ENCODE measurements at places on chromosomes 7 and 10.

DNA sequence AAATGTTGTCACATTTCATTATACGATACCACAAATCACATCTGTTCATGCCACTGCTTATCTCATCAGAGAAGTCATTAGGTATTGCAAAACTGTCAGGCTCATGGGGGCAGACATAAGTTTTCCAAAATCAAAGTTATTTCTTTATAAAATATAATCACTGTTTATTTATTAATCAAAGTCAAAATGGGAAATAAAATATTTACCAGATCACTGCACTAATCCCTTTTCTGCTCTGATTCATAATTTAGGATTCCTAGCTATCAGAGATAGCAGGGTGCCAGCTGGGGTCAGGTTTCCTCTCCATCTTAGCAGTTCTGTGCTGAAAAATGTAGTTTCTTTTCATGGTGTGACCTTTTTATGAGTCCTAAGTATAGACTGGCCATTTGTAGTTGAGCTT is 117.7 kb upstream of the LANCL2 start:
- DNase-seq: no peak

DNA sequence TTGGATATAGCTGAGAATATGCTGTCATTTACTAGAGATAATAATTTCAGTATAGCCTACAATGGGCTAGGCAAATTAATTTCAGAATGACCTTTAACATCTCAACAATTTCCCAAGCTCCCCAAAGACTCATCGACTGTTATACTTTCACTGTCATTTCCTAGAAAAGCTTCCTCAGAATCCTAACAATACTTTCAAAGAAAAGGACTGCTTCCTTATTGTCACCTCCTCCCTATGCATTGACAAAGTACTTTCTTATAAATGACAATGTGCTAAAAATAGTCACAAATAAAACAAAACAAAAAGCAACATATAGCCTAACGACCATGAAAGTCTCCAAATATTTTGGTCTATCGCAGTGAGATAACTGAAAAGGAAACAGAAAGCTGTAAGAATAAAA is 272.6 kb downstream of the ELMO1 start:
- DNase-seq: no peak

GRCh38 chr7:70016044-70016770 is 417.9 kb downstream of the AUTS2 start:
- no peak for DNase-seq

GRCh38 chr7:37236906-37237305 is 211.8 kb downstream of the ELMO1 start:
- no peak for DNase-seq

- DNase-seq: no peak
Measured at GRCh38 chr10:71135236-71135635, 77.1 kb upstream of the UNC5B start.

- peak; percentile 61 for DNase-seq
Measured at GRCh38 chr7:2247141-2247995, 5.3 kb downstream of the NUDT1 start.

DNA sequence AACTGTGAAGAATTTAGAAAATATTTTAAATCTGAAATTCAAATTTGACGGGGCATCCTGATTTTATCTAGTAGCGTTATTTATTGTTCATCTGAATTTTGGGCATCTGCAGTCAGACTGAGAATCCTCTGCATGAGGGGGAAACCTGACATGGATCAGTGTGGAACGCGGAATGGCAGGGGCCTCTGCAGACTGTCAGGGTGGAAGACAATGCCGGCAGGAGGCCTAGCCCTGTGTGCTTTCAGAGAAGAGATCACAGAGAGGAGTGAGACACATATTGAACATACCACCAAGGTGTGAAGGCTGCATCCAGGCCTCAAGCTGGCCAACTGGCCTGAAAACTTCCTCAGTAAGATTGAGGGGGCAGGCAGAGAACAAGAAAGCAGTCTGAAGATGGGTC is 921.1 kb upstream of the GHITM start:
- DNase-seq: no peak

- DNase-seq: no peak
Measured at GRCh38 chr10:60896033-60896432, 48.0 kb downstream of the RHOBTB1 start.
